ENCODE measurements at places on chromosomes 5 and 9.

DNA sequence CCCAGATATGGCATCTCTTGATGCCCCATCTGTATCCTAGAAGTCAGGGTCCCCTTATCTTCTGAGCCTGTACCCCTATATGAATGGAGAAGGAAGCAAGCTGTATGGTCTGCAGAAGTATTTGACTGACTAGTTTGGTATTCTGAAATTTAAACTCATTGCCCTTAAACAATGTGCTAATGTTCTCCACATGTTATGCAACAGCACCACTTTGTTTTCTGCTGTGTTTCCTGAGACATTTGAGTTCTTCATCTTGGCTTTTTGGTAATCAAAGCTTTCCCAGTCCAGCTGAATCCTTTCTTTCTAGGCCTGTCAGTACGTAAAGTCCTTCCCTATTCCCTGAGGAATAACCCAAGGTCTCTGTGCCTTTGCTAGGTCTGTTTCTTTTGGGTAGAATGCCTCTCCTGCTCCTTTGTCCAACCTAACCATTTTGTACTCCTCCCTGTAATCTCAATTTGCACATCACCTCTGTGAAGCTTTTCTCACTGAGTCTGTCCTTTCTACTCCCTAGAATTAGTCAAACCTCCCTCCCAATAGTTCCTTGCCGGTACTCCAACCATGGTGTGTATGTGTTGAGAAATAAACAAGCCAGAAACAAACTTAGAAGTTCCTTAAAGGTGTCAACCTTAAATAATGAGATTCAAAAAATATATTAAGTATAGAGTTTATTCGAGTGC, 72.1 kb upstream of the HSPB3 start:
- no peak for DNase-seq

DNA sequence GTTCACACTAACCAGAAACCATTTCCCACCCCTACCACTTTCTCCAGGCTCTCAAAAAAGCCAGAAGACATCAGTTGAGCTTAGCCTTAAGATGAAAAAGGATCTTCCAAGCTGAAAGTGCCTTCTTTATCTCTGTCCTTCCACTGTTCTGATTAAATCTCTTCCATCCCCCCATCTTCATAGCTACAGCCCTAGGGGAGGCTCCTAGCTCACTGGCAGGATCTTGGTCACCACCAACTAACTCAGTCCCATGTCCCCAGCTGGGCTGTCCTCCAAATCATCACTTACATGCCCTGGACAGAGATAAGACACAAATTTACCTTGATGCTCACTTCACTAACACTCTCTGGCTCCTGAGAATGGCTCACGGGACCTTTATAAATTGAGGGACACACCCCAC, 14.3 kb downstream of the LCP2 start:
- DNase-seq = no peak

DNA sequence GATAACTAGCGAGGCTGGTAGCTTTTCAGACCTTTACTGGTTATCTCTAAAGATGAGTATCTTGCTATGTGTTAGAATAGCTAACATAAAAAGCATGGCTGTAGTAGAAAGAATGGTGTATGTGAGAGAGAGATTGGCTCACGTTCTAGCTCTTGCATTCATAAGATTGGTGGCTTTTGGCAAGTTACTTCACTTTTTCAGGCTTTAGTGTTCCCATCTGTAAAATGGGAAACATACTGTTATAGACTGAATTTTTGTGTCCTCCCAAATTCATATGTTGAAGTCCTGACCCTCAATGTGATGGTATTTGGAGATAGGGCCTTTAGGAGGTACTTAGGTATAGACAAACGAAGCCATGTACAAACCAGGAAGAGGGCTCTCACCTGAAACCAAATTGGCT, 302.4 kb upstream of the KLF4 start:
- DNase-seq = no peak

DNA sequence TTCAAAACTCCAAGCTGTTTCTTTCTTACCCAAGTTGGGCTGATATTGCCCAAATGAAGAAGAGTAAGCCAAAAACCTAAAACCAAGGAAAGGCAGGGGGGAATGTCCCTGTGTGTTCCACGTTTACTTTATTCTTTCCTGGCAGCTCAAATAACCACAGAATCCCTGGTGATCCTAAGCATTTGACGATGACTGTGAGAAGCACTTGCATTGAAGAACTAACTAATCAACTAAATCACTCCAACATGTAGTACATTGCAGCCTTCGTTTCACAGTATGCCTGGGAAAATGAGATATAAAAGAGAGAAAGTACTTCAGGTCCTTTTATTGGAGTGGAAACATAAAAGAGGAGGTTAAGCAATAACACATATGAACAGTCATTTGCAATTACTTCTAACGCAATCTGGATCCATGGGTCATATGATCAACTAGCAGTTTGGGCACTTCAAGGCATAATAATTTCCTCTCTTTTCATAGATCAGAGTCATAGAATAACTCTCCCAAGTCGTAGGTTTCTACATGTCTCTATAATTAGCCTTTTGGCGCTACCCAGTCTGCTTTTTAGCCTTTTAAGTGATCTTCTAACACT, 338.4 kb downstream of the TMEM167A start:
- DNase-seq = no peak

DNA sequence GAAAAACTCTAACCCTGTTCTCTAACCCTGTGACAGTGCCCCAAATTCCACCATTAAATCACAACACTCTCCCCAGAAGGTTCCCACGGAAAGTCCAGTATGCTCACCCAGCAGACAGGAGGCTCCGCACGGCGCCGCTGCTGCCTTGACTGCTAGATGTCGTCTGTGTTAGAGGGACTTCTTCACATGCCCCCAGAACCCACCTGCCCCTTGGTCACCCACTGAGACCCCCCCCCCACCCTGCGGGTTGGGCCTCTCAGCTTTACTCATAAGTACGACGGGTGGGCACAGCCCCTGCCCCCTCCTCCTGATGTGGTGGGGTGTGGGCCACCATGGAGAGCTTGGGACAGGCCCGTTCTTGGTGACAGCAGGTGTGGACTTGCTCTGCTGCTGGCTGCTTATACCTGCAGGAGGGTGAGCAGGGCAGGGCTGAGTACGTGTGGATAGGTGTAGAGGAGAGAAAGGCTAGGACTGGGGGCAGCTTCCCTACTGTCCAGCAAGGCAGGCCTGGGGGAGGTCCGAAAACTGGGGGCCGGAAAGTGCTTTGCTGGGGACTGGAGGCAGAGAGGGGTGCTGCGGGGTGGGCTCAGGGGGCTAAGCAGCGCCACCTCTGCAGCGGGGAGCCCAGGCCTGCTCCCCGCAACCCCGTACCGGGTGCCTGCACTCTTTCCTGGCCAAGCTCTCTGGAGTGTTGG, 57.5 kb upstream of the OLFM1 start:
- DNase-seq = no peak

- no peak for DNase-seq
Observed at GRCh38 chr9:123590499-123590898, 234.5 kb downstream of the CRB2 start.

DNA sequence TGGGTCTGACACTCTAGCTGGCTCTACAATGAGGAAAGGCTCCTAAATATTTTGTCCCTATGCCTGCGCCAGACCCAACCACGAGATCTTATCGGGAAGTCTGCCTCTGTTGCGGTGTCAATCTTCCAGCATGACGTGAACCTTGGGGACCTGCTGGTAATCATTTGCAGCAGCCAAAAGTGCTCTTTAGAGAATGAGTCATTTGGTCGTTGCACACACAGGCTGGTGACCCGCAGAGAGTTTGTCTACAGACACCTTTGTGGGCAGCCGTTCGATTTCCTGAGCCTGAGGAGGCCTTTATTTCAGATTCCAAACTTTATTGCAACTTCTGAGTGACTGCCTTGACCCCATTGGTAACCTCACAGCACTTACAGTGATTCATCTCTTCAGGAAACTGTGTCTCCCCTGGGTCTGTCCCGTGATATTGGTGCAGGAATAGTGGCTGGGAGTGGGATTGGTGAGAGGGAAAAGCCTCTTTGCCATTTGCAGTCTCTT, 326.1 kb downstream of the NSG2 start:
- DNase-seq = no peak

DNA sequence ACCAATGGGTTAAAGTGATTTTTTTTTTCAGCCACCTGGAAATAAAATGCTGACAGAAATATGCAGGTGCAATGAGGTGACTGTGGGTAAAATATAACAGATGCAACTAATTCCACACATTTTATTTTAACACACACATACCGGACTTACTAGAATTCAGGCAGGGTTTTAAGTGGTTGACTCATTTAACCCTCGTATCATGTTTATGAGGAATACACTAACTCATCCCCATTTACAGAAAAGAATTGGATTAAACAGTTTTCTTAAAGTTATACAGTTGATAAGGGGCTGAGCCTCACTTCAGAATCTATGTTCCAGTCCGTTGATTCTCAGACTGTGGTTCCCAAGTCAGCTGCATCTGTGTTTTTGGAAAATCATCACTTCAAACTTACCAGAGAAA, 207.5 kb downstream of the CHSY3 start:
- no peak for DNase-seq

DNA sequence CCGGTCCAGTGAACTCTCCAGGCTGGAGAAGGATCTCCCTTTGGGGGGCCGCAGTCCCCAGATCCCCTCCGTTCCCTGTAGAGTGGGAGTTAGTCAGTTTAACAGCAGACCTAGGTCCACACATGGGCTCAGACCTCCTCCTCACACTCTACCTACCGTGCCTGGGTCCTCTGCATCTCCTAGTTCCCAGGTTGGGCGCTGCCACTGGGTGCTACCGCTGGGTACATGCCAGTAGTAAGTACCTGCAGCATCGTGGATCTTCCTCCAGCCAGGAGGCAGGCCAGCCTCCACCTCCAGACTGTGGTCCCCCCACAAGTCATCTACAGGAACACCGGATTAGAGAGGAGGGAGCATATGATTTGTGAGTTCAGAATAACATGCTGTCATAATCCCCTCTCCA, 802 bp downstream of the APBB3 start:
- no peak for DNase-seq

GRCh38 chr5:132662925-132663770, 5.2 kb downstream of the IL13 start:
- DNase-seq = no peak

DNA sequence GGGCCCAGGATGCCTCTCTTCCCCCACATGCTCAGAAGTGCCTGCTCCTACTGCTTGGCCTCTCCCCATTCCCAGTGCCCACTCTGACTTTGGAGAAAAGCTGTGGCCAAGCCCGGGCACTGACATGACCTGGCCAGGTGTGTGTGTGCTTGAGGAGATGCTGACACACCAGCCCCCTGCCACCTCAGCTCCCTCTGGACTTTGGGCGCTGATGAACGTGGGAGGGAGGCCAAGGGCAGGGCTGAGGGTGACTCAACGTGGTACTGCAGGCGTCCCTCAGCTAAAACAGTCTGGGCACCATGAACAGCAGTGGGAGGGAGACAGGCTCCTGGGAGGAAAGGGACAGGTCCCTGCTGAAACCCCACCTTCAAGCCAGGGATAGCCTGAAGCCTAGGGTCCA, 3.9 kb downstream of the TRIM36 start:
- DNase-seq = no peak

DNA sequence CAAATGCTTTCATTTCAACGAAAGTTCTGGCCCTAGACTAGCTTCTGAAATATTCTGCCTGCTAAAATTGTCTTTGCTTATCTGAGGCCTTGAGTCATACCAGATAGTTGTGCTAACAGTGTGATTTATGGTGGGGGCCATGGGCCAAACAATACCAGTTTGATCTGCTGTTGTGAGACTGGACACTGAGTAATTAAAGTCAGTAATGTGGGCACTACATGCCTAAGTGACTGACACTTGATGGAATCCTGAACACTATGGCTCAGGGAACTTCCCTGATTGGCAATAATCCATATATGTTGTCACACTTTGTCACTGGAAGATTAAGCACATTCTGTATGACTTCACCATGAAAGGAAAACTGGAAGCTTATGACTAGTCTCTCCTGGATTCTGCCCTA, 127.6 kb upstream of the CYLC2 start:
- DNase-seq = no peak

GRCh38 chr9:85602742-85603141, 139.0 kb downstream of the AGTPBP1 start:
- DNase-seq = no peak

DNA sequence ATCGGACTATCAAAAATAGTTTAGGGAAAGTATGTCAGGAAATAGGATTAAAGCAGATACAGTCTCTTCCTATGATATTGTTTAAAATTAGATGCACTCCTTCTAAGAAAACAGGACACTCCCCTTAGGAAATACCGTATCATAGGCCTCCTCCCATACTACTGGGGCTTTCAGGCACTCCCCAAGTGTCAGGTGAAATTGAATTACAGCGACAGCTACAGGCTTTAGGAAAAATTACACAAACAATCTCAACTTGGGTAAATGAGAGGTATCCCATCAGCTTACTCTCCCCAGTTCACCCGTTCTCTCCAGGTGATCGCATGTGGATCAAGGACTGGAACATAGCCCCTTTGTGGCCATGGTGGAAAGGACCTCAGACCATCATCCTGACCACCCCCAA, 110.4 kb upstream of the EPB41L4A start:
- no peak for DNase-seq

DNA sequence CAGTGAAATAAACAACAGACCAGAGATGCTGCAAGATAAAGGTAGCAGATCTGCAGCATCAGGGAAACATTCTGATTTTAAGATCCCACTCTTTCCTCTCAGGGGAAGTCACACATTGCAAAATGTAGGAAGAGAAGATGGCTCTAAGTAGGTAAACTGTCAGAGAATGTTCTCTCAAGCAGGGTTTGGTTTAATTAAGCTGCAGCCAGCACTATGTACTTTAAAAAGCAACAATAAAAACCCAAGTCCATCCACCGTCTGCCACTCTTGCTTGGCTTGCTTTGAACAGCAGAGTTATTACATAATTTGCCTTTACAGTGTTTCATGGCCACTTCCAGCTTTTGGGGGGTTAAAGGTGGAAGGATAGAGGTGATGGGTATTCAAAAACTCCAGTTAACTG, 343.2 kb upstream of the DAP start:
- no peak for DNase-seq

DNA sequence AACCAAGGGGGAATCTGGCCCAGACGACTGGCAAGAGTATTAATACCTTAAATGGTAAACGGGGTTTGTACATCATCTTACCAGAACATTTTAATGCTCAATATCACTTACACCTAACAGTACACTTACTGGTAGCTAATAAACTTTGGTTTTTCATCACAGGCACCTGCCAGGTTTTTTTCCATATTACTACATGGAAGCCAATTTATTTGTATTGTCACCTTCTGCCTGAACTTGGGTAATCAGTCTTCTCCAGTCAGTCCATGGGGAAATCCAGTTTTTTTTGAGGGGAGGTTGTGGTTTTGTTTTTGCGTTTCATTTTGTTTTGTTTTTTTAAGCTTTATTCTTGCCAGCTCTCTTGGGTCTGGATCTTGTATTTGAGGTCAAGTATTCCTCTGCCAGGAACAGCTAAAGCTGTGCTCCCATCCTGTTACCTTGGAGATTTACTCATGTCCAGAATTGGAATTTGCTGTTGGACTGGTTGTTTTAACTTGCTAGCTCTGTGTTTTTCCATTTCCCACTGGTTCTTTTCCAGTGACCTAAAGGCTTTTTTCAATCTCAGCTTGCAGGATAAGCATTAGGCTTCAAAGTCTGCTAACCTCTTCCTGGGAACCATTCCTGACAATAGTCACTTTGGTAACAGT, 11.1 kb upstream of the NADK2 start:
- DNase-seq = no peak

- DNase-seq = peak; percentile 54
Observed at GRCh38 chr5:115471345-115472063, 73.1 kb downstream of the FEM1C start.

GRCh38 chr5:54517174-54517511, 416 bp upstream of the SNX18 start:
- no peak for DNase-seq

GRCh38 chr9:99235926-99236634, 14.0 kb downstream of the SEC61B start:
- DNase-seq = no peak

GRCh38 chr5:81359108-81359507, 34.8 kb downstream of the ACOT12 start:
- DNase-seq = no peak
